LHCN-M2 (cell line): ENCODE measurements at places on chromosomes 7 and 10. TPM values are rescaled to one million over a fixed set of nuclear protein-coding genes. Genes with fewer than 3 reads are reported as not detected.

HOXA9 gene
- total RNA-seq: 8.7 TPM in 2 replicates

FBXL13 gene
- total RNA-seq: 0.63 and 2.4 TPM in 2 replicates

MYOZ1 gene
- total RNA-seq: not detected in 2 replicates

PLA2G12B gene
- total RNA-seq: not detected in 2 replicates

- DNase-seq: no peak
These were observed 293.8 kb upstream of the SHH start for GRCh38 chr7:156106107-156106426.

- DNase-seq: no peak
These were observed 706.0 kb upstream of the AUTS2 start for GRCh38 chr7:68892236-68892635.

DNA sequence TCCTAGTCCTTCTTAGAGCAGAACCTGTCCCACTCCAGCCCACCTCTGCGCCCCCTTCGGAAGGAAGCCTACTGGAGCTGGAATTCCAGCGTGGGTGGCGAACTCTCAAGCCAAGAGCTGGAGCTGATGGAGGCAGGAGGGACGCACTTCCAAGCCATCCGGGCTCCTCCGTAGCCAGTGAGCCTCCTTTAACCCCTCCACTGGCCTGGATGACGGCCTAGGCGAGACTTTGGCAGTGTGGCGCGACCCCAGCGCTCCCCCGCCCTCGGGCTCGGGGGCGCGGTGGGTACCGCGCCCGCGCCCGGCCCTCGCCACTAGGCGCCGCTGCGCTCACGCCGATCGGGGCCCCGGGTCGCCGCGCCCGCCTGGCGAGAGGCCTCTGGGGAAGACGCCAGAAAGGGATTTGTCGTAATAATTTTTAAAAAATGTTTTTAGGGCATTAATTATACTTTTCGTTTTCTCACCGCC, 5.1 kb upstream of the EMX2 start:
- no peak for DNase-seq

GRCh38 chr10:67306588-67307205, 380.9 kb downstream of the LRRTM3 start:
- peak; percentile 0 for DNase-seq

- no peak for DNase-seq
These were observed 28.8 kb downstream of the TOMM7 start for GRCh38 chr7:22793593-22794462.
